ENCODE measurements at places on chromosomes 1 and 21.

GRCh38 chr1:213277036-213277435 lies 226.0 kb downstream of the RPS6KC1 start:
- no peak for DNase-seq

DNA sequence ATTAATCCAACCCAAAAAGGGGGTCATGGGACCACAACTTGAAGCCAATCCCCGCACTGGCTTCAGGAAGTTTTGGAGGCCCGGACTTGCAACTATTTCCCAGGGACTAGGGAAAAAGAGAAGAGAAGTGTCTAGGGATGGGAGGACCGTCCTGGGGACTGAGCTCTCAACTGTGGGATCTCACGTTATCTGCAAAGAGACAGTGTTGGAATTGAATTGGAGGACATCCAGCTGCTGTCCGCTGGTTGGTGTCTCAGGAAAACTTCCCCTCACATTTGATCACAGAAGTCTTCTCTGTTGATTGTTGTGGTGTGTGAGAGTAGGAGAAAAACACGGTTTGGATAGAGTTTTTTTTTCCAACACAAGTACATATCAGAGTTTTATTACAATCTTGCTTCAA lies 46.2 kb upstream of the CITED4 start:
- no peak for DNase-seq

DNA sequence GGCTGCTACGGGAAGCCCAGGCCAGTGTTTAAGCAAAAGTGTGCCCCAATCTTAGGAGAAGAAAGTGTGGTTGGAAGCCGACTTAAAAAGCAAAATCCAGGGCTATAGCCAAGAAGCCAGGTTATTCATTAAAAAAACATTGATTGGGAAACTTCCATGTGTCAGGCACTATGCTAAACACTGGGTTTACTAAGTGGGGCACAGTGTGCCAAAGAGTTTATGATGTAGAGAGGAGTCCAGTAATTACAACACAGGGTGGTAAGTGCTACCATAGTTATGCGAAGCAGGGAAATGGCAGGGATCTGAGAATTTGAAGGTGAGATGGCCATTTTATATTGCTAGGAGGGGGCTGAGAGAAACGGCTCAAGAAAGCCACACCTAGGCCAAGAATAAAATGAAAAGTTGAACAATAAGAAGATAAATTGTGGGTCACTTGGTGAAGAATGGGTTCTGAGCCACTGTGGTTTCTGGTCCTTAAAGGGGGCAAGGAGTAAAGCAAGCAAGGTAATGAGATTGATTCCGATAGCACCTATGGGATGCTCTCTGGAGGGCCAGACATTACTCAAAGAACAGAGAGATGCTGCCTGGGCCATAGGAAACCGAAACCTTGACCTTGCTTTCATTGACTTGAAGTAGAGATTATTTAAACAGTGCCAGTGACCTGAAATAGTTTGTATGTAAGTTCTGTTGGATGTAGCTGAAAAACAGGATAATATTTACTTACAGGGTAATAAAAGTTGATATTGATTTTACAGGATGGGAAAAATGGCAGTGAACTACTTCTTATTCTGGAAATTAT lies 177.8 kb downstream of the GIPC2 start:
- no peak for DNase-seq

GRCh38 chr1:51230501-51231078 lies 5.5 kb upstream of the RNF11 start:
- no peak for DNase-seq

DNA sequence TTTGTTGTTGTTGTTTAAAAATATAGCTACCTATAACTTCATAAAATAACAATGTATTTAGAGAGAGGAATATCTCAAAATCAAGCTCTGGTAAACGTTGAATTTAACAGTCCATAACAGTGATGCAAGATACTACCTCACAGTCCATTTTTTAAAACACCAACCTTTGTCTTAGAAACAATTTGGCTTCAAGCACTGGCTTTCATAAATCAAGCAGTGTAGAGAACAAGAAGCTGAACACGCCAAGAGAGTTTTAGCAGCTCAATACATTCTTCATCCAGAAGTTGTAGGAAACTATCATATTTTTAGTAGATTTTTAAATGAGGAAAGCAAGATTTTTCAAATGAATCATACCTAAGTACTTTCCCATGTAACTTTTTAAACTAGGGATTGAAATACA lies 334.3 kb upstream of the ADAMTS5 start:
- DNase-seq: no peak

- no peak for DNase-seq
Observed at GRCh38 chr1:186957314-186957713, 128.6 kb downstream of the PLA2G4A start.

GRCh38 chr1:210323957-210324356 lies 4.7 kb upstream of the HHAT start:
- no peak for DNase-seq

DNA sequence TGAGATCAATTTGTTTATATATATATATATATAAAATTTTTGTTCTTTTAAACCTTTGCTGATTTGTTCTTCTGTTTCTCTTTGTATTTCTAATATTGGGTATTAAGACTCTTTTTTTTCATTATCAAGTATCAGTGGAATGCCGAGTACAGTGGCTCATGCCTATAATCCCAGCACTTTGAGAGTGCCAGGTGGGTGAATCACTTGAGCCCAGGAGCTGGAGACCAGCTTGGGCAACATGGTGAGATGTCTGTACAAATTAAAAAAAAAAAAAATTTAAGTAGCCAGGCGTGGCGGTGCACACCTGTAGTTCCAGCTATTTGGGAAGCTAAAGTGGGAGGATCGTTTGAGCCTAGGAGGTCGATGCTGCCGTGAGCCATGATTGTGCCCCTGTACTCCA lies 67.1 kb downstream of the MAST2 start:
- no peak for DNase-seq

DNA sequence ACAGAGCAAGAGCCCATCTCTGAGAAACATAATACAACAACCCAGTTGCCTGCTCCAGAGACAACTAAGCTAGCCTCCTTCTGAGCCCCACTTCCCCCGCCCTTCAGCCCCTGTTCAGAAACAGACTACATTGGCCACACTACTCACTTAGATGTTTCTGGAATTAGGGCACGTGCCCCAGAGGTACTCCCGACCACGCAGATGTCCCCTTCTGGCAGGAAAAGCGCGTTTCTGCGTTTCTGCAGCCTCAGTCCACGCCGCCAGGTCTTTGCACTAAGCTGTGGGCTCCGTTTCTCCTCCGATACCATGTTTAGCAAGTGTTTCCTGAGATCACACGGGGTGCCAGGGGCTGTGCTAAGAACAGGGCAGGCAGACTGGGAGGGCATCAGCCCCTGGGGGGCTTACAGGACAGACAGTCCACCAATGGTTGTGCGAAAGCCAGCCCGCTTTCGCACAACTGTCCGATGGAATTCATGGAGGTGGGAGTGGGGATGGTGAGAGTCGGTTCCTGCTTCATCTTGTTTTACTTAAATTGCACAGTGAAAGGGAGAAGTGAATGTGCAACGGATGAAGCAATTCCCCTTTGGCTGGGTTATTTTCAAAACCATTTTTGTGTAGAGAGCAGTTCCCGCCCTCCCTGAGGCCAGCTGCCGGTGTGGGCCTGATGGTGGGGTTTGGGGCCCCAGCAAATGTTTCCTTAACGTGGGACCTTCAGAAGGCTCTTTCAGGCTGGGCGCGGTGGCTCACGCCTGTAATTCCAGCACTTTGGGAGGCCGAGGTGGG lies 2.7 kb downstream of the PIK3CD start:
- no peak for DNase-seq

GRCh38 chr1:65804584-65804983 lies 11.9 kb downstream of the PDE4B start:
- DNase-seq: no peak

GRCh38 chr1:175563236-175563895 lies 180.0 kb downstream of the TNR start:
- DNase-seq: no peak

- DNase-seq: no peak
Observed at GRCh38 chr1:15341634-15342407, 67.9 kb upstream of the EFHD2 start.

GRCh38 chr1:231418101-231418740 lies 3.9 kb downstream of the EGLN1 start:
- peak; percentile 36 for DNase-seq

GRCh38 chr1:200346700-200347099 lies 63.1 kb downstream of the ZNF281 start:
- DNase-seq: no peak

DNA sequence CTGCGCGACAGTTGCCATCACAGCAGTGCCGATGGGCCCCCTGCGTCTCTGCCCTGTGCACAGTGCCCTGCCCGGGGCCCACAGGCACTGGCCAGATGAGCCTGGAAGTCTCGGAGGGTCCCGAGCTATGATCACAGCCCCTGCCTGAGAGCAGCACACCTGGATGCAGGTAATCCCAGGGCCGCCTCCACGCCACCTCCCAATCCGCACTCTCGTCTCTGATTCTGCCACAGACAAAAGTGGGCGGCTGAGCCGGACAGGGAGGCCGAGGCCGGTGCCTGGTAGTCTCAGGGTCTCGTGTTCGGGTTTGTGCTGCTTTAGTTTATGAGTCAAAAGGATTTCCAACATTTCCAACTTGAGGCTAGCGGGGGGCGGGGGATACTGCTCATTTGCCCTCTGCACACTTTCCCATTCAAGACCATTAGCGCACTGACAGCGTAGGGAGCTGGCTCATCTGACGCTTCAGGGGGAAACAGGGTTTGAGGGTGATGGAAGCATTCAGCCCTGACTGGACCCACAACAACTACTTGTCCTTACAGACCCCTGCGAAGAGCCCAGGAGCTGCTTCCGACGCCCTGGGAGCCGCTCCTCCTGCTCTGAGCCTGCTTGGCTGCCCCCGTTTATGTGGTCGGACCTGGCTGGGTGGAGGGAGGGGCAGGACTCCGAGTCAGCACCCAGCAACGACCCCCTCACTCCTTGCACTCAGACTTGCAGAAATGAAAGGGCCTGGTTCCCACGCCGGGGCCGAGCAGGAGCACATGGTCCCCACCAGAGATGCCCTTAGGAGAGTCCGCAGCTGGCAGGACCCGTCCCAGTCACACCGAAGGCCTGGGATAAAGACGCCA lies 1.8 kb upstream of the TTC34 start:
- no peak for DNase-seq

GRCh38 chr1:156394835-156395461 lies 25.9 kb downstream of the RHBG start:
- DNase-seq: no peak

- no peak for DNase-seq
Observed at GRCh38 chr1:202282596-202283283, 59.0 kb downstream of the UBE2T start.

DNA sequence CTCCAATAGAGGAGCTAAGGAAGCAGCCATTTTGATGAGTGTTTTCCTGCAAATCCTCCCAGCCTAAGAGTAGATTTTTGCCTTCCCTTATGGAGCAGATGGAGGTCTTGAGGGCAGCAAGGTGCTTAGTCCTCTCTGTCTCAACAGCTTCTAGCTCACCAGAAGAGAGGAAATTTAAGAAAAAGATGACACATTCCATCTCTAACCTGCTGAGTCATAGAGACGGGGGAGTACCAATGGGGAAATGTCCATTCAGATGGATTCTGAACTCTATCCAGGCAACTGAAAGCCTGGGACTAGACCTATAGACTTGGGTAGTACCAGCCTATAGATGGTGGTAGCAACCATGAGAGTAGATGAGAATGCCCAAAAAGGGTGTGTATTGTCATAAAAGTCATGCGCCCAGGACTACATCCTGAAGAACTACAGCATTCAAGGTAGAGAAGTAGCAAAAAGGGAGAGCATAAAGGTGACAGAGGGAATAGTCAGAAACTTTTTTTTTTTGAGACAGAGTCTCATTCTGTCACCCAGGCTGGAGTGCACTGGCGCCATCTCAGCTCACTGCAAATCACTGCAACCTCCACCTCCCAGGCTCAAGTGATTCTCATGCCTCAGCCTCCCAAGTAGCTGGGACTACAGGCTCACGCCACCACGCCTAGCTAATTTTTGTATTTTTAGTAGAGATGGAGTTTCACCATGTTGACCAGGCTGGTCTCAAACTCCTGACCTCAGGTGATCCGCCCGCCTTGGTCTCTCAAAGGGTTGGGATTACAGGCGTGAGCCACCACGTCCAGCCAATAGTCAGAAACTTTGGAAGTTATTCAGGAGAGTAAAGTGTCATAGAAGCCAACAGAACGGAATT lies 10.7 kb upstream of the ELOA start:
- no peak for DNase-seq

GRCh38 chr1:168468042-168468809 lies 75.6 kb downstream of the XCL2 start:
- no peak for DNase-seq

DNA sequence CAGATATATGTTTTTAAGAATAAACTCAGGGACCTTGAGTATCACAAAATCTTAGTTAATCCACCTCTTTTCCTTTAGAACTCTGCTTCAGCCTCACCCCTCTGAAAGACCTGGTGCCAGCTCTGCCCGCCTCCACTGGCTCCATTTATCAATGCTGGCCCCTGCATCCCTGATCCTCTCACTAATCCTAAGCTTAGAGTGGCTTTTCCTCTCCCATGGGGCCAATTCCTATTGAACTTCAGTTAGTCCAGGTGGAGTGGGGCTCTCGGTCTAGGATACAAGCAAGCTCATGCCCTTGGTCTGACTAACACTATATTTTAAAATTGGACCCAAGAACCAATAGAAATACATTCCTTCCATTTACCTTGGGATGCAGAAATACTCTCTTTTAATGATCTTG lies 87.0 kb downstream of the RGS7 start:
- DNase-seq: no peak

- DNase-seq: no peak
Observed at GRCh38 chr1:39737546-39738169, 1.0 kb upstream of the PPIE start.

DNA sequence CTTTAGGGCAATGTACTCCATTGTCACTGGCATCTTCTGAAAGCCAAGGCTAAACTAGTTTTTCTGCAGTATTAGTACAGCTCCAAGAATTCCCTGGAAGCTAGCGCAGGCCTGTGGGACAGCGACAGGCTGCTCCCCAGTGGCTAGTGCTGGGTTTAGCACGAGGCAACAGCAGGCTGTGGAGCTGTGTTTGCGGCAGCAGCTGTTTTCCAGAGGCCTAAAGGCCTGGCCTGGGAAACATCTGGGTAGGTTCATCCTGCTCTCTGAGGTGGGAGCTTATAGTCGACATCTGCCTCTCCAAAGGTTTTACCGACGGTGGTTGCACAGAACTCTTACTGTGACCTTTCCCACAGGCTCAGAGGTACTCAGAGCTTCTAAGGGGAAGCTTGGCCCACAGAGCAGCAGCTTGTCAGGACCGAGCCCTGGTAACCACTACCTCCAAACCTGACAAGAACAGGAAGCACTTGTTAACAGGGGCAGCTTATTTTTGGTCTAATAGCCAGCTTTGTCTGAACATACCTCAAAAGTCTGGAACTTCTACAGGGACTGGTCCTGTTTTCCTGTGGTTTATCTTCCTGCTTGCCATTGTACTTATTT lies 17.2 kb downstream of the CC2D1B start:
- DNase-seq: peak; percentile 49

- DNase-seq: no peak
Observed at GRCh38 chr1:196002906-196003305, 605.3 kb downstream of the KCNT2 start.

GRCh38 chr1:10561497-10561896 lies 86.7 kb downstream of the PEX14 start:
- no peak for DNase-seq

DNA sequence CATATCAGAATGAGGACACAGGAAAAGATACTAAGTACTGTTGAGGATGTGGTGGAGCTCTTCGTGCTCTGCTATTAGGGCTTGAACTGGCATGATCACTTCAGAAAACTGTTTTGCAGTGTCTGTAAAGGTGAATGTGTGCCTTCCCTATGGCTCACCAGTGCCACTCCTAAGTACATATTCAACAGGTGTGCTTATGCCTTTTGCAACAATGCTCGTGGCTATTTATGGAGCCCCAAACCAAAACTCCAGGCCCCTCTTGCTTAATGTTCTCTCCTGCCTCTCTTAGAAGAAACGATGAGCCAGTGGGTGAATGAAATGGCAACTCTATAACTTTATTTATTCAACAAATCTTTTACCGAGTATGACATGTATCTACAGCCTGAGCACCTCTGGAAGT lies 70.2 kb downstream of the TAS1R2 start:
- no peak for DNase-seq

All from HAP-1 (cell line).